ENCODE measurements at places on chromosomes 5 and 9.
A peak's percentile ranks its signal among the peaks of the same experiment; 100 is the strongest.

- no peak for DNase-seq
These were observed 93.4 kb downstream of the KCNIP1 start for GRCh38 chr5:170597109-170597751.

DNA sequence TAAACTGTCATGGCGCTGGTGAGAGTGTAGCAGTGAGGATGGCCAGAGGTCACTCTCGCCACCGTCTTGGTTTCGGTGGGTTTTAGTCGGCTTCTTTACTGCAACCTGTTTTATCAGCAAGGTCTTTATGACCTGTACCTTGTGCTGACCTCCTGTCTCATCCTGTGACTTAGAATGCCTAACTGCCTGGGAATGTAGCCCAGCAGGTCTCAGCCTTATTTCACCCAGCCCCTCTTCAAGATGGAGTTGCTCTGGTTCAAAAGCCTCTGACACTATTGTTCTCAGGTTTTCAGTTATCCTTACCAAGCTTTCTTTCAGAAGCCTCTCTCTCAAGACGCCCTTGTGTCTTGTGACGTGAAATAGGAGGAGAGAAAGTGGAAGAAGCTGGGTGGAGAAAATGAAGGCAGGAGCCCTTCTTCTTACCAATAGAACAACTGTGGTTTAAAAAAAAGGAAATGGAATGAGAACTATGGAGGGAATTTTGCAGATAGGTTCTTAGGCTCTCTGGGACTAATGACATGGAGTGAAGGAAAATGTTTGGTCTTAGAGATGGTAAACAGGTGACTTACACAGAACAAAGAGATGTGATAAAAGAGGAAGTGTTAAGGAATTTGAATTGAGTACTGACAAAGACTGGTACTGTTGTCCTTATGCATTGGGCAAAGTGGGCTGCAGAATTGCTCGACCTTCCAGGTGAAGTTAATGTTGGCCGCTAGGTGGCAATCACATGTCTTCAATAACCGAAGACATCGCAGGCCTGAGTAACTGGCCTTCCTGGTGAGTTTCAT is 133.3 kb upstream of the RAI14 start:
- peak; percentile 67 for DNase-seq

- no peak for DNase-seq
These were observed 89.0 kb downstream of the GCNT4 start for GRCh38 chr5:74963407-74963806.

DNA sequence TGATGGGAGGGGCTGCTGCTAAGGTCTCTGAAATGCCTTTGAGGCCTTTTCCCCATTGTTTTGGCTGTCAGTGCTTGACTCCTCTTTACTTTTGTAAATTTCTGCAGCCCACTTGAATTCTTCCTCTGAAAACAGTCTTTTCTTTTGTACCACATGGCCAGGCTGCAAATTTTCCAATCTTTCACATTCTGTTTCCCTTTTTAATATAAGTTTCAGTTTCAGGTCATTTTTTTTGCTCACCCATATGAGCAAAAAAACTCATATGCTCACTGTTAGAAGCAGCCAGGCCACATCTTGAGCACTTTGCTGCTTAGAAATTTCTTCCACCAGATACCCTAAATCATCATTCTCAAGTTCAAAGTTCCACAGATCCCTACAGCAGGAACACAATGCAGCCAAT is 234.6 kb upstream of the ADRA1B start:
- no peak for DNase-seq

GRCh38 chr5:167899490-167900070 is 391.9 kb upstream of the WWC1 start:
- DNase-seq, result peak; percentile 0

GRCh38 chr5:160542281-160542680 is 120.6 kb downstream of the PTTG1 start:
- DNase-seq, result no peak

DNA sequence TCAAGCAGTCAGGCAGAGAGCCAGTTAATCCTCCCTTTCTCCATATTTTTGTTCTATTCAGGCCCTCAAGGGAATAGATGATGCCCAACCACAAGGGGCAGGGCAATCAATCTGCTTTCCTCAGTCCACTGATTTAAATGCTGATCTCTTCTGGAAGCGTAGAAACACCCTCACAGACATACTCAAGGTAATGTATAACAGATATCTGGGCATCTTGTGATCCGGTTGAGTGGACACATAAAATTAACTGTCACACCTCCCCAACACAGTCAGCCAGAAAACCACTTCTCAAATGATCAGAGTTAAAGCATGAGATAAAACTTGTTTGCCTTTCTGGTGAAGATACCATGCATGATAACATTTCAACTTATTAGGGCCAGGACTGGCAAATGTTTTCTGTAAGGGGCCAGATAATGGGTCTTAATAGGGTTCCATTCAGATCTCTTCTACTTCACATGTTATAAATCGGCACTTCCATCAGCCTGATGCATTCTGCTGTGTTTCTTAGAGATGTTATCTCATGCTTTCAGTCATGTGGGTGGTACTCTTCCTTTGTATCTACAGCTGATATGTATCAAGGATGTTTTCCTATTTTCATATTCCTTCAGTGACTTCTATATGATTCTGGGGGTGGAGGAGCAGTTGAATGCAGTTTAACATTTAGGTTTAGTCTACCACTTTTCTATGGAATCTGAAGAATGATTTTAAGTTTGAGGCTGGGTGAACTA is 58.9 kb upstream of the CNTLN start:
- no peak for DNase-seq

DNA sequence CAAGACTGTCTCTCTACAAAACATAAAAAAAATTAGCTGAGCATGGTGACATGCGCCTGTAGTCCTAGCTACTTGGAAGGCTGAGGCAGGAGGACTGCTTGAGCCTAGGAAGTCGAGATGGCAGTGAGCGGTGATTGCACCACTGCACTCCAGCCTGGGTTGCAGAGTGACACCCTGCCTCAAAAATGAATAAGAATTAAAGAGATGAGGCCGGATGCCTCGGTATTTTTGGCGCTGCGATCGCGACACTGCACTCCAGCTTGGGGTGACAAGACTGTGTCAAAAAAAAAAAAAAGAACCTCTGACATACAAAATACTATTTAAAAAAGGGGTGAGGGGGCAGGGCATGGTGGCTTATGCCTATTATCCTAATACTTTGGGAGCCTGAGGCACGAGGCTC is 7.3 kb downstream of the GPBP1 start:
- DNase-seq, result no peak

GRCh38 chr9:93301291-93301811 is 117.4 kb downstream of the WNK2 start:
- DNase-seq, result peak; percentile 43

- no peak for DNase-seq
These were observed 20.8 kb upstream of the CKMT2 start for GRCh38 chr5:81212211-81212751.

GRCh38 chr9:114117996-114118830 is 19.1 kb upstream of the KIF12 start:
- no peak for DNase-seq

- no peak for DNase-seq
These were observed 162.7 kb upstream of the NR3C1 start for GRCh38 chr5:143566139-143566538.

GRCh38 chr9:134986957-134987356 is 69.2 kb upstream of the FCN1 start:
- DNase-seq, result no peak

- DNase-seq, result no peak
These were observed 37.1 kb downstream of the FBXW11 start for GRCh38 chr5:171969288-171969880.

DNA sequence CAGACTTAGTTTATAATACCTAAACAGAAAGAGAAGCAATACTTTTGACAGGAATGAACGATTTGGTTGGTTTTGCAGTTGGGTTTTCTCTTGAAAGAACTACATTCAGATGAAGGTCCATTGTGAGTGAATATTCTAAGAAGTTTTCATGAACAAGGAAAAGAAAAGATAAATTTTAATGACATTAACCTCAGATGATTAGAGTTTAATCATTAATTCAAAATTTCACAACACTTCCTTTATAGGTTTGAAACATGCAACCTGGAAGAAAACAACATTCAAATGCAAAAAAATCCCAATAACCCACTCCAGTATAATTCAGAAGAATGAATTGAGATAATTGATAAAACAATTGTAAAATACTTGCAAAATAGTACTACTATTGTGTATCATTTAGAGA is 23.8 kb downstream of the EQTN start:
- DNase-seq, result no peak

DNA sequence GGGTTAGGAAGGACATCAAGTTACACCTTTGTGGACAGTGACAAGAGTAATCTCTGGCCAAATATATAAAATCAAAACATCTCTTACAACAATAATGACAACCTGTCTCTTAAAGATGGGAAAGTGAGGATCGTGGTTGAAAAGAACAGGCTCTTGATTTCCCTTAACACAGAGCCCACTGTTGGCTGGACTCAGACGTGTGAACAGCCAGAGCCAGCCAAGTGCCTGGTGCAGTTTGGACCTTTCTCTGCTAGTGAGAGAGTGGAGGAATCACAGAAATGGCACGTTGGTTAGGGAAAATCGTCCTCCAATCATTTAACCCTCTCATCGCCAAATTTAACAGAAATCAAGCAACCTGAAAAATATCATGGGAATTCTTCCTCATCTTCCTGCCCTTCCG is 131.3 kb downstream of the GNA14 start:
- DNase-seq, result no peak

- no peak for DNase-seq
These were observed 186.0 kb downstream of the CEMIP2 start for GRCh38 chr9:71582347-71582746.

Data from H1 (cell line).